ENCODE measurements at places on chromosomes 16 and 17. TPM values are rescaled to one million over a fixed set of nuclear protein-coding genes. Genes with fewer than 3 reads are reported as not detected.

DNA sequence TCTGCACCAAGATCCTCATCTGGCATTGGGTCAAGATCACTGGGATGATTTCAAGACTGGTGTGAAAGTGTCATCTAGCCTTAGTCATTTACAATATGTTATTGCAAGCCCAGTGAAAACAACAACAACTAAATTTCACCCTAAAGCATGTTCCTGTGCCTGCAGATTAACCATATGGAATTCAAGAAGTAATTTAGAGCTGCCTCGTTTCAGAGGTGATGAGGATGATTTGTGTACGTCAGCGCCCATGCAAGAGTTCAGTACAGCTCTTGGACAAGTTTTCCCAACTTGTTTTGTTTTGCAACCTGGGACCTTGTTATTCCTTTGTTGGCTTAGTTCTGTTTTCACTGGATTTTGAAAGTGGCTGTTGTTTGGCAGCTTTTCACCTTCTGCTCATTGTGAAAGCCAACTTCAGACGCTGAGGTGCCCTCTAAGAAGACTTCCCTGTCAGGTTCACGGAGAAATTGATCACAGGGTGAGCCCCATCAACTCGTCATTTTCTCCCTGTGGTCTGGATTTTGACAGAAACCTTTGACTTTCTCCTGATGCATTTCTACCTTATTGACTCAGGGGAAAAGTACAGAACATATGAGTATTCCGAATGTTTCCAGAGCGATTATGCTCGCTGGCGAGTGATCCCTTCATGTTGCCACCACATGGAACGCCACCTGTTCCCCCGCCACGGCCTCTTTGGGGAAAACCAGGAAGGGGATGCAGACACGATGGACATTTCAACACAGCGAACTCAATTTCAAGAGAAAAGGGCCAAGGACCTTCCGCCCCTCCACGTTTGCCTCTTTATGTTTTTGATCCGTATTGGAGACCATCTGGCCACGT lies 85.6 kb downstream of the FOXL1 start:
- no peak for DNase-seq
- no peaks in the 10 kb centered on the region for H3K36me3 ChIP-seq
- H3K4me3 ChIP-seq: peak overlapping the region; percentile 43
- peaks cover 29% of the 10 kb centered on the region for H3K4me1 ChIP-seq
- peaks cover 40% of the 10 kb centered on the region for H3K27me3 ChIP-seq

DNA sequence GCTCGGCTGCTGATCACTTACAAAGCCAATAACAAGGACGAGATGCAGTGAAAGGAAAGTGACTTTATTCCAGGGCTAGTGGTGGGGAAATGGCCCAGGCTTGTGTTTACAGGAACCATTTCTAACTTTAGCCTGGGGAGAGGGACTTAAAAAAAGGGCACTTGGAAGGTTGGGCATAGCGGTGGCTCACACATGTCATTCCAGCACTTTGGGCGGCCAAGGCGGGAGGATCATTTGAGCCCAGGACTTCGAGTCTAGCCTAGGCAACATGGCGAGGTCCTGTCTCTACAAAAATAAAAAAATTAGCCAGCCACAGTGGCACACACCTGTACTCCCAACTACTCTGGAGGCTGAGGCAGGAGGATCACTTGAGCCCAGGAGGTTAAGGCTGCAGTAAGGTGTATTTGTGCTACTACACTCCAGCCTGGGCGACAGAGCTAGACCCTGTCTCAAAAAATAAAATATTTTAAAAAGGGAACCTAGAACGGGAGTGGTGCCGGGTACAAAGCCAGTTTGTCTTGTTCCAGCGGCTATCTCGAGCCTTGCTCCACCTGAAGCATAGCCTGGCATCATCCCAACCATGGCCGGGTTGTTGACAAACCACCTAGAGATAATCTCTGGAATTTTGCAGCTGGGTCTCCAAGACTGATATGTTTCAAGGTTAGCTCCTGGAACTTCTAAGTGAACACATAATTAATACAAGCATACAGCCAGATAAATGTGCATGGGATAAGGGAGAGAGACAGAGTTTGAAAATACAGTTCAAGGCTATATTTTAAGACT lies 5.7 kb upstream of the TVP23A start:
- no peak overlapping the region for H3K27ac ChIP-seq
- no peaks in the 10 kb centered on the region for H3K36me3 ChIP-seq
- no peak overlapping the region for H3K4me3 ChIP-seq
- DNase-seq: no peak
- peaks cover 3% of the 10 kb centered on the region for H3K27me3 ChIP-seq

GRCh38 chr17:76461765-76462555 lies 5.4 kb upstream of the AANAT start:
- H3K4me1 ChIP-seq: peaks cover 4% of the 10 kb centered on the region
- H3K27ac ChIP-seq: no peak overlapping the region
- H3K27me3 ChIP-seq: peaks cover 9% of the 10 kb centered on the region
- H3K4me3 ChIP-seq: no peak overlapping the region
- no peaks in the 10 kb centered on the region for H3K36me3 ChIP-seq
- no peak for DNase-seq

Gene CBFA2T3
- not detected for total RNA-seq

Gene TSPAN10
- total RNA-seq: 0.43 TPM

DNA sequence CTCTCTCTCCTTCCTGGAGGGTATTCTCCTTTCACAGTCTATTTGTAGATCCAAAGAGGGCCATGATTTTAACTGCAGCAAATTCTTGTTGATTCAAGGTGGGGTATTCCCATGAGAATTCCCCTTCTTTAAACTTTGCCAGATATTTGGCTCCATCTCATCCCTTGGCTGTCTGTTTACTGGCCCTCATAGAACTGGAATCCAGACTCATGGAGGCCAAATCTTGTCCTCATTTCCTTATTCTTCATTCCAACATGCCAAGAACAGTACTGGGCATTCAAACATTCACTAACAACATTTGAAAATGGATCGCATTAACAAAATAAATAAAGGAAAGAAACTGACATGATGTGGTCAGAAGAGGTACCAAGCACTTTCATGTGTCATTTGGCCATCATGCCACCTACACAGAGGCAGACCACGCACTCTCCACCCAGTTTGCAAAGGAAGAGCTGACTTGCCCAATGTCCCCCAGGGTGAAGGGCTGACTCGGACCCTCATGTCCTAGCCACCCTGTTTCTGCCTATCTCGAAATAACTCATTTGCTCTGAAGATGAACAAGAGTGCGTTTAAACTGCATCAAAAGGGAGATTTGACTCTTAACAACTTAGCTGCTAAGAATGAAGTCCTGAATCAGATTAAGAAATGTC lies 23.1 kb upstream of the SLC35B1 start:
- peaks cover 63% of the 10 kb centered on the region for H3K36me3 ChIP-seq
- H3K4me3 ChIP-seq: no peak overlapping the region
- no peaks in the 10 kb centered on the region for H3K27me3 ChIP-seq
- H3K4me1 ChIP-seq: peaks cover 39% of the 10 kb centered on the region

- H3K4me3 ChIP-seq: no peak overlapping the region
- no peaks in the 10 kb centered on the region for H3K27me3 ChIP-seq
- H3K36me3 ChIP-seq: peaks cover 9% of the 10 kb centered on the region
- peaks cover 25% of the 10 kb centered on the region for H3K4me1 ChIP-seq
These were observed 85.6 kb upstream of the RPRML start for GRCh38 chr17:47064684-47065083.

DNA sequence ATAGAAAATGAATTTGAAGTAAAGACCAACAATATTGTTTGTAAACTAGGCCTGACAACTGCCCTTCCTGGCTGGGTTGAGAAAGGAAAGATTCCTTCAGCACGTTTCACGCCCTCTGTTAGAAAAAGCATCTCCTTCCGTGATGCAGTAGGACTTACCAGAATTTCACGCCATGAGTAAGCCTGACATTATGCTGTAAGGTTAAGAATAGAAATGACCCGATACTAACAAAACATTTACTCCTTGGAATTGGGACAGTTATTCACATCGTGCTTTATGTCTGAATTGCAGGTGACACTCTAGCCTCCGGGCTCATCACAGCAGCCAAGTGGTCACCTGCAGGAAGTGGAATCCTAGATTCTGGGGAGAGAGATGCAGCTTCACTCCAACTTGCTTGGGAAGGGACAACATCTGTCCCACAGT lies 17.5 kb downstream of the MARCHF10 start:
- H3K27ac ChIP-seq: no peak overlapping the region
- peaks cover 11% of the 10 kb centered on the region for H3K4me1 ChIP-seq
- no peak overlapping the region for H3K4me3 ChIP-seq
- DNase-seq: no peak

Gene CSH1
- total RNA-seq: not detected

DNA sequence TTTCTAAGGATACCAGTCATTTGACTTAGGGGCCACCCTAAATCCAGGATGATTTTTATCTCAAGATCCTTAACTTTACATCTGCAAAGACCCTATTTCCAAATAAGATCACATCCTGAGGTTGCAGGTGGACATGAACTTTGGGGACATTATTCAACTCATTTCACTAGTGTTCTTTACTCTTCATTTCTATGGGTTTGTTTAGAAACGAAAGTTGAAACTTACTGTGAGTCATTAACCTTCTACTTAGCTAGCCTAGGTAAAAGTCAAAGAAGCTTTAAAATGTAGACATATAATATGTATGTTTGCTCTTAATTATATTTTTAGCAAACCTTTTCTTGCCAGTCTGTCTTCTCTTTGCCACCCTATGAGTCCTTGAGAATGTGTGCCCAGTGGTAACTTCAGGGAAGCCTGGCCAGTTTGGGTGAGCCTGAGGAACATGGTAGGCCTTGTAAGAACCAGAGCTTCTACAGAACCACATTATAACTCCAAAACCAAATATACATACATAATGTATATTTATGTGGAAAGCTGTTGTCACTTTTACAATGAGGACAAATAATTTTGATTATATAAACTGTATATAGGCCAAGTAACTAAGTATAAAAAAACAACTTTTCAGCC lies 38.4 kb downstream of the BPTF start:
- peaks cover 41% of the 10 kb centered on the region for H3K4me1 ChIP-seq
- H3K27ac ChIP-seq: peak overlapping the region; percentile 67
- H3K4me3 ChIP-seq: no peak overlapping the region
- no peak for DNase-seq

- H3K27ac ChIP-seq: no peak overlapping the region
- no peak for DNase-seq
- no peaks in the 10 kb centered on the region for H3K27me3 ChIP-seq
- H3K4me3 ChIP-seq: no peak overlapping the region
These were observed 184.9 kb downstream of the SEC14L1 start for GRCh38 chr17:77325577-77326075.

Gene USP6
- 0.10 TPM for total RNA-seq

Gene PARD6A
- total RNA-seq: 14.0 TPM

Gene KCNJ12
- total RNA-seq: not detected

- no peaks in the 10 kb centered on the region for H3K27me3 ChIP-seq
- H3K4me1 ChIP-seq: no peaks in the 10 kb centered on the region
- no peak for DNase-seq
- H3K4me3 ChIP-seq: no peak overlapping the region
These were observed 16.5 kb downstream of the ZNF18 start for GRCh38 chr17:11980813-11981212.

DNA sequence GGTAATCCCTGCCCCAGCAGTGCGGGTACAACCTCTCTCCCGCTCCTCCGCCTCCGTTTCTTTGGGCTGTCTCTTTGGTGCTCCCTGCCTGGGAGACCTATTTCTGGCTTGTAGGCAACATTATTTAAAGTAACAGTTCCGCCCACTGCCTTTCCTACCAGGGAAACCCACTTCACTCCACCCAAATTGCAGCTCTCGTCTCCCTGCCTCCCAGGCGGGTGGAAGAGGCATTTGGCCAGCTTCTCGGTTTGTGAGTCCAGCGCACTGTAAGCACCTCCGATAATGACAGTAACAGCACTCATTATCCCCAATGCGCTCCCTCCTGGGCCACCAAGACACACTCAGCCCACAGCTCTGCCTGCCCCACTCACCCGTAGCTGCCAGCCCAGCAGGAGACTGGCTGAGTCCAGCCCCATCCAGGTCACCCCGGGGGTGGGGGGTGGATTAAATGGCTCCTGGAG lies 165.1 kb upstream of the CDC42EP4 start:
- no peak overlapping the region for H3K27ac ChIP-seq
- H3K4me3 ChIP-seq: no peak overlapping the region
- no peaks in the 10 kb centered on the region for H3K4me1 ChIP-seq
- peaks cover 5% of the 10 kb centered on the region for H3K27me3 ChIP-seq

Gene GAS2L2
- total RNA-seq: not detected

Gene SPATA22
- total RNA-seq: not detected

Gene KIFC3
- not detected for total RNA-seq

DNA sequence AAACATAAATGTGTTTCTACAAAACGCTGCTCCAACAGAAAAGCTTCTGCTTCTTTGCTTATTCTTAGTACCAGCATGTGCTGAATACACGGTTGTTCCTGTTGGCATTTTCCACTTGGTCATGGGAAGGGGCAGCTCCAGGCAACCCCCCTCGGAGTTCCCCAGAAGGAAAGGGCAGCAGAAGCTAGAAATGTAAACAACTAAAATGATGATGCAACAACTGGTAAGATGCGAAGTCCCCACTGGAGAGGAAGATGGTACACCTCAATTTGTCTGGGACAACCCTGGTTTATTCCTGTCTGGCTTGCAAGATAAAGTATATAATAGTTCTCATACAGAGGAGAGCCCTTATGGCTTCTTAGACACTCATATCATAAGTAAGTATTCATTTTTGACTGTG lies 9.2 kb upstream of the CCL13 start:
- H3K27ac ChIP-seq: no peak overlapping the region
- no peak overlapping the region for H3K4me3 ChIP-seq
- H3K36me3 ChIP-seq: no peaks in the 10 kb centered on the region
- H3K4me1 ChIP-seq: no peaks in the 10 kb centered on the region

- no peaks in the 10 kb centered on the region for H3K27me3 ChIP-seq
- DNase-seq: peak; percentile 41
- H3K27ac ChIP-seq: peak overlapping the region; percentile 96
These were observed 431 bp downstream of the SLFN11 start for GRCh38 chr17:35372846-35373533.

DNA sequence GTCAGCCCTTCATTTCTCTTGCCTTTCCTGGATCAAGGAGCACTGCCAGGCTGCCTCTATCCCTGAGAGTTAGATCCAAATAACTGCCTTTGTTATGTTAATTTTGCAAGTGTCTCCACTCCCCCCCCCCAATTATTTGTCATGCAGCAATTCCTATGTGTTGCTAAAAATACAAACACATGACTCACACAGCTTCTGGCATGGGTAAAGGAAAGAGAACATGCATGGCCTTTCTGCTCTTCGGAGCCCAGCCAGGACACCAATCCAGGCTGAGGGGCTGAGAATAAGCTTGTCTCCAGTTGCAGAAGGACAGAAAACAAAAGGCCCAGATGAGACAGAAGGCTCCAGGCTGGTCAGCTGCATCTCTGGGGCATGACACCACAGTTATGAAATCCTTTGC lies 148.0 kb upstream of the TNRC6C start:
- H3K36me3 ChIP-seq: no peaks in the 10 kb centered on the region
- no peaks in the 10 kb centered on the region for H3K4me1 ChIP-seq
- no peak overlapping the region for H3K4me3 ChIP-seq
- H3K27me3 ChIP-seq: no peaks in the 10 kb centered on the region
- H3K27ac ChIP-seq: no peak overlapping the region

Gene KRTAP17-1
- total RNA-seq: not detected
